HepG2 (cell line): ENCODE measurements at places on chromosomes 6 and 20. TPM values are rescaled to one million over a fixed set of nuclear protein-coding genes. Genes with fewer than 3 reads are reported as not detected.

The MCUR1 gene
- total RNA-seq: 27.6 and 29.6 TPM in 2 replicates

The CYP24A1 gene
- 6.9 and 9.4 TPM in 2 replicates for total RNA-seq

The PRRT1 gene
- 0.11 and 0.64 TPM in 2 replicates for total RNA-seq

The ANGPT4 gene
- not detected in 2 replicates for total RNA-seq

DNA sequence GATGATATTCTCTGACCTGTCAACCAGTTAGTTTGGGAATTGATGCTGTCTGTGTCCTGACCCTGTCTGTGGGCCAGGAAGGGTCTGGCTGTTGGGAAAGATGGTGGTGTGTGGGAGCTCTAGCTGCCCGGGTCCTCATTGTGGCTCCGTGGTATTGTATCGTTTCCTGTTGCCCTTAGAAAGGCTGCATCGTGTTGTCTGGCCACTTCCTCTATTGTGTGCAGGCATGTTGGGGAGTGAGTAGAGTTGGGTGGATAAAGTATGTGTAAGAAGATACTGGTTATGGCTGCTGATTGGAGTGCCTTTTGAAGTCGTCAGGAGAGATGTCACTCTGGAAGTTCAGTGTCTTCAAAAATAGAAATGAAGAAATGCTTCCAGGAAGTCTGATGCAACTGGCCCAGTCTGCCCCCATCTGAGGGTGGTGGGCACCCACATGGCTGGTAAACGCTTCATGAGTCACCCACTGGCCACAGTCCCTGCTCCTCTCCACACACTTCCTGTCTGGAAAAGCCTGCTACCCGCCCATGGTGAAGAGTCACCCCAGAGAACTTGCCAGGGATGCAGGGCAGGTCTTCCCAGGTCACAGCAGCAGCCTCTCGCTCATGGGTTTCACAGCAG is 27.9 kb downstream of the PPARD start:
- peaks cover 78% of the 10 kb centered on the region for H3K4me1 ChIP-seq
- peak overlapping the region; percentile 84 for H3K27ac ChIP-seq
- H3K4me3 ChIP-seq: no peak overlapping the region
- H3K36me3 ChIP-seq: no peaks in the 10 kb centered on the region
- peak; percentile 65 for DNase-seq

DNA sequence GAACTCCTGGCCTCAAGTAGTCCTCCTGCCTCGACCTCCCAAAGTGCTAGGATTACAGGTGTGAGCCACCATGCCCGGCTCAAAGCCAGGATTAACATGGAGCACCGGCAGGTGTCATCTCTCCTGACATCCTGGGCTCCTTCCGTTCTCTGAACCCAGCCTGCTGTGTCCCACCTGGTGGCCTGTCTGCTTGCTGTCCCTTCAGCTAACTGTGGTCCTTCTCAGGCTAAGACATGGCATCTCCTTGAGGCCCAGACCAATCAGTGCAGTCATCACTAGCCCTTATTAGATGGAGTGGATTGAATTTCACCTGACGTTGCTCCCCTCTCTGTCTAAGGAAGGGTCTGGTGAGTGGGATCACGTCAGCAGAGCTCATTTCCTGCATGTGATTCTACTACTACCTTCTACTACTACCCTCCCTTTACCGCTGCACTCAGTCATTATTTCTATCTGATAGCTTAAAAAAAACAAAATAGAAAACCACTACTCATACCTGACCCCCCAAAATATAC is 28.0 kb upstream of the SYNJ2 start:
- no peaks in the 10 kb centered on the region for H3K27me3 ChIP-seq
- H3K4me1 ChIP-seq: peaks cover 50% of the 10 kb centered on the region
- no peaks in the 10 kb centered on the region for H3K36me3 ChIP-seq
- DNase-seq: peak; percentile 39
- H3K27ac ChIP-seq: peak overlapping the region; percentile 87

GRCh38 chr6:14231501-14232280 is 114.1 kb downstream of the CD83 start:
- H3K4me3 ChIP-seq: no peak overlapping the region
- no peaks in the 10 kb centered on the region for H3K36me3 ChIP-seq
- no peak overlapping the region for H3K27ac ChIP-seq
- H3K4me1 ChIP-seq: no peaks in the 10 kb centered on the region
- no peak for DNase-seq
- no peaks in the 10 kb centered on the region; the same call in 1 of the 2 replicates for H3K27me3 ChIP-seq

DNA sequence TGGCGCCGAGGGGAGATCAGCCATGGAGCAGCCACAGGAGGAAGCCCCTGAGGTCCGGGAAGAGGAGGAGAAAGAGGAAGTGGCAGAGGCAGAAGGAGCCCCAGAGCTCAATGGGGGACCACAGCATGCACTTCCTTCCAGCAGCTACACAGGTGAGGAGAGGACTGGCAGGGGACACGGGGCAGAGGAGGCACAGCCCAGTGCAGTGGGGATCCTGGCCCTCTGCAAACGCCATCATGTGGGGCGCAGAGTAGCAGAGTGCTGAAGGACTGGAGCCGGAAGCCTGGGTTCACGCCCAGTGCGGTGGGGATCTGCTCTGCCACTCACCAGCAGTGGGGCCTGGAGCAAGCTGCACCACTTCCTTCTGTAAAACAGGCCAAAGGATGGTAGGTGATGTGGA is 41.1 kb upstream of the FANCE start:
- no peak overlapping the region for H3K27ac ChIP-seq
- DNase-seq: no peak
- peaks cover 1% of the 10 kb centered on the region; the same call in 1 of the 2 replicates for H3K36me3 ChIP-seq

DNA sequence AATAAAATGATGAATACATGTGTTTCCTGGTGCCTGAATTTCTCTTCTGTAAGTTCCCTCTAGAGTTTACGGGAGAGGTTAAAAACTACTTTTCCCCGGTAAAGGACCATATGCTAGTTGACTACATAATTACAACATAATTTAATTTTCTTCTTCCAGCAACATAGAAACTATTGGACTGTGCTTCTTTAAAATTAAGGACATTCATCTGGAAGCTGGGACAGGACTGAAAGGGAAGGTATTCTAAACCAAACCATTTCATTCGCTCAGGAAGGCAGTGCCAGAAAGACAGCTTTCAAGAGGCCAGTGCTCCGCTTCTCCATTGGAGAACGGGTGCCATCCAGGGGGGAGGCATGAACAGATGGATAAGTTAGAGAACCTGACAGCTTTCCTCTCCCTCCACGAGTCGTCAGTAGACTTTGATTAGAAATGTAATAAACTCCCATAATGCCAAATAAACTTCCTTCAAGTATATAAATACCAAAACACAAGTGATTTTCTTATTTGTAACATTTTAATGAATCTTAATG is 458.0 kb upstream of the SOX4 start:
- H3K36me3 ChIP-seq: no peaks in the 10 kb centered on the region
- no peak for DNase-seq
- no peak overlapping the region for H3K27ac ChIP-seq
- H3K27me3 ChIP-seq: no peaks in the 10 kb centered on the region
